Suprapubic skin (tissue), 4 donors: ENCODE measurements at places on chromosomes 5 and 9. TPM values are rescaled to one million over a fixed set of nuclear protein-coding genes. Genes with fewer than 3 reads are reported as not detected.

GRCh38 chr5:90590-91547 is 1.1 kb upstream of the PLEKHG4B start:
- peak; percentile 78 for DNase-seq

Gene SLC6A3
- not detected for total RNA-seq

DNA sequence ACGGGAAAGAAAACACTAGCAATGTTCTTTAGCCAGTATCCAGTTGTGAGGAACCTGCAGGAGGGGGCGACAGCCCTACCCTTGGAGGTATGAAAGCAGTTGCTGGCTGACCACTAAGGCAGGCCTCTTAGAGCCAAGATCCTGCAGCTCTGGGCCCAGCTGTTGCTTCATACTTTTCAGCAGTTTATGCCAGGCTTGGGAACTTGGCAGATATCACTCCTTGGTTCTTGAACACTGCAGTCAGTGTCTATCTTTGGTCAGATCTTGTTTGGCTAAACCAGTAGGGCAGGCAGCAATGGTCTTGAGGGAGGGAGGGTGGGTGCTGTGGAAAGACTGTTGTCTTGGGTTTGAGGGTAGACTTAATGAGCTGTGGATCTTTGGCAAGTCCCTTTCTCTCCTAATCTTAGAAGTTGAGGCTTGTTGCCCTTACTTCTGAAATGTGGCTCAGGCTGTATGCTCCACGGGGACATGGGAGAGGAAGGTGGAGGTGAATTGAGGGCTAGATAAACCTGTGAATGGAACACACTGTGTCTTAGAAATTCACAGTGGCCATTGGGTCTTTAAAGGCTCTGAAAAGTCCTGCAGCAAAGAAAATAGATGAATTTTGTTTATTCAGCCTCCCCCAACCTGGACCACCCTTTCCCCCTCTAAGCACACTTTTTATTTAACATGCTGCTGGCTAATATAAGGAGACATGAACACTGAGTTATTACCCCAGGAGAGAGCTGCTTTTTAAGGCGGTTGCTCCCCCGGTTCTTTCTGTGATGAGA is 37.5 kb downstream of the ZNF618 start:
- DNase-seq: no peak

DNA sequence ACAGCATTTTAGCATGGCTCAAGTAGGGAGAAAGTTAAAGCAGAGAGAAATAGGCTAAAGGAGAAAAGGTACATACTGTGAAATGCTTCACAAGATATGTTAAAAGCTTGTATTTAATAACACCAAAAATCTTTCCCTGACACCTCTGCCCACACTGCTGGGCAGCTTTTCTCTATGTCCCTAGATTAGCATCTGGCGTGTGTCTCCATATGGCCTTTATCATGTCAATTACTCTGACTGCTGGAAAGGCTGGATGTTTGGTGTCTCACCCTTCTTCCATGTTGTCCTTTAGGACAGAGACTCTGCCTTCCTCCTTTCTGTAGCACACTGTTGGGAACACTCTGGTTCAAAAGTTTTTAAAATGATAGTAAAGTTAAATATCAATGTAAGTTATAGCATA is 122.5 kb downstream of the OXCT1 start:
- DNase-seq: no peak

Gene UBTD2
- total RNA-seq: 14.6 TPM

DNA sequence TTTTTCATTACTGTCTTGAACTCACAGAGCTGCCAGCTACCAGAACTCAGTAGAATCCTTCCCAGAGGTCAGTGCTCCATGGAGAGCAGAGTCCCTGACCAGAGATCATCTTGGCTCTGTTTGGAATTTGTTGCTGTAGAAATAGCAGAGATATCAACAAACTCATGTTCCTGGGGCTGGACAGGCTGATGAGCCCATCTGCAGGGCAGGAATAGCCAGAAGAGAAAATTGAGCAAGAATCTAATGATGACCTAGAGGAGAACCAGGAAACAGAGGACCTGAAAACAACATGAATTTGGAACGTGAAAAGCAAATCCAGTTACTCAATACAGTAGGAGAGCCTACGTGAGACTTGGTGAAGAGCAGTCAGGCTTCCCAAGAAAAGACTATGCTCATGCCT is 437.8 kb downstream of the PLK2 start:
- DNase-seq: no peak

- peak; percentile 44 for DNase-seq
Measured at GRCh38 chr9:138044485-138045383, 167.2 kb downstream of the CACNA1B start.

GRCh38 chr5:148011398-148012137 is 52.2 kb upstream of the SPINK5 start:
- DNase-seq: no peak

- DNase-seq: no peak
Measured at GRCh38 chr5:58046371-58046770, 413.5 kb downstream of the PLK2 start.

Gene CARD9
- total RNA-seq: 3.7 TPM

DNA sequence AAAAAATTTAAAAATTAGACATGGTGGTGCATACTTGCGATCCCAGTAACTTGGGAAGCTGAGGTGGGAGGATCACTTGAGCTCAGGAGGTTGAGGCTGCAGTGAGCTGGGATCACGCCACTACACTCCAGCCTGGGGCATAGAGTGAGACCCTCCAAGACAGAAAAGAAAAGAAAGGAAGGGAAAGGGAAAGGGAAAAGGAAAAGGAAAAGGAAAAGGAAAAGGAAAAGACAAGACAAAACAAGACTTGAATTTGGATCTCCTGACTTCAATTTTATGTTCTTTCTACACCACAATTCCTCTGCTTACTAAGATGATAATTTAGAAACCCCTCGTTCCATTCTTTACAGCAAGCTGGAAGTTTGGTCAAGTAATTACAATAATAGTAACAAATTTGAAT is 88.1 kb downstream of the NR6A1 start:
- no peak for DNase-seq

DNA sequence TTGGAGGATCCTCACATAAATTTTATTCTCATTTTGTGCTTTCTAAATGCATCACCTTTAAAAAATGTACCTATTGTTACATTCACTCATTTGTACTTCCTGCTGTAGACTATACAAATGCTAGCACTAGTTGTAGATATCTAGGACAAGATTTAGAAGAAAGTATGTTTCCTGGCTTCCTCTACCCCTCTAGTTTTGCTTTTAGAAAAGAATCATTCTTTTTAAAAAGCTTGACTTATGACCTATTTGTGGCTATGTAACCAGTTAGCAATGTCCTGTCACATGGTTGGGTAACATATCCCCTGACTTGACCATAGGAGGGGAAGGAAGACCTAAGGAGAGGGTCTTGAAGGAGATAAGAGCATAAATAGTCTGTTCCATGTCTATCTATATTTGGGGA is 13.3 kb downstream of the CAMK4 start:
- DNase-seq: no peak

Gene CDH18
- not detected for total RNA-seq

- DNase-seq: no peak
Measured at GRCh38 chr9:117779760-117780159, 75.6 kb downstream of the TLR4 start.

GRCh38 chr5:167743695-167744464 is 547.6 kb upstream of the WWC1 start:
- DNase-seq: no peak

GRCh38 chr9:105328872-105329718 is 84.6 kb downstream of the SLC44A1 start:
- DNase-seq: no peak

DNA sequence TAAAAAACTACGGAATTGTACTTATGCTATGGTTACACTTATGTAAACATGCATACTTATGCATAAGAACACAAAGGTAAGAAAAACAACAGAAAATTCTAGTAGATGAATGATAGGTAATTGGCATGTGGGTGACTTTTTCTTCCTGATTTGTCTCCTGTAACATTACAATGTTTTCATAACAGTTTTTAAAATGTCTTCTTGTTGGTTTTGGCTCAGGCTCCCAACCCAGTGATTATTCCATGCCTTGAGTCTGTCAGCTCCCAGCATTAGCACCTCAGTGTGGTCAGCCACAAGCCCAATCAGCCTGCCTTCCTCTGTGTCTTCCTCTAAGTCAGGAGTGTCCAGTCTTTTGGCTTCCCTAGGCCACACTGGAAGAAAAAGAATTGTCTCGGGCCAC is 7.9 kb upstream of the FOXE1 start:
- no peak for DNase-seq

Gene FGF10
- total RNA-seq: 3.9 TPM

Gene PRUNE2
- 5.6 TPM for total RNA-seq

Gene RETREG1
- 24.7 TPM for total RNA-seq

DNA sequence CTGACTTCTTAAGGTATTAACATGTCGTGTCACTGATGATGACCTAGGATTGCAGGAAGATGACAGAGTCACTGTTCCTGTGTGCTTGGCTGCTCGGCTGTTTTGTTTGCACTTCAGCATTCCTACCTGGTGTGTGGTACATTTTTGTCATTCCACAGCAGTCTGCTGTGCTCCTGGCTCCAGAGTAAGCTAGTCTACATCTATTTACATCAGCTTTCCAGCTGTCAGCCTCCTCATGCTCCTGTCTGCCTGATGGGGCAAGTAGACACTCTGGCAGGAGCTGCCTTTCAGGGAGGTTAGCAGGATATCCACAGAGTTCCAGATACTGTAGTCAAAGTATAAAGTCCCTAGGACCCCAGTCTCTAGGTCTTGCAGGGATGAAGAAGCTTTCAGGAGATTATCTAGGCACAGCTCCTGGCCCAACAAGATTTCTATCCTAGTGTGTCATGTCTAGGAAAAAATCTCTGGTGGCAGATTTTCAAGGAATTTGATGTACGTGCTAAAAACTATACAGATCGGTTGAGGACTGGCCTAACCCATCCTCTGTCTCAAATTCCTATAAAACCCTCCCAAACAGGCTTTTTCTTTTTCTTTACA is 28.4 kb downstream of the RUSC2 start:
- DNase-seq: no peak

Gene GGTA1
- total RNA-seq: 8.6 TPM

Gene TRPM6
- 0.76 TPM for total RNA-seq

DNA sequence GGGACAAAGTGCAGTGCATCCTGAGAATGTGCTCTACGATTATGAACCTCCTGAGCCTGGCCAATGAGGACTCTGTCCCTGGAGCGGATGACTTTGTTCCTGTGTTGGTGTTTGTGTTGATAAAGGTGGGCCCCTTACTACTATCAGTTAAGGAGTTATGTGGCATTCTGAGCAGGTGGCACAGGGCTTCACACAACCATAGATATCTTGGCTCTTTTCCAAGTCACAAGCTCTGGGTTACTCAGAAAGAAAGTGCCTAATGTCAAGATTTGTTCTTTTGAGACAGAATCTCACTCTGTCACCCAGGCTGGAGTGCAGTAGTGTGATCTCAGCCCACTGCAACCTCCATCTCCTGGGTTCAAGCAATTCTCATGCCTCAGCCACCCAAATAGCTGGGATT is 99.0 kb downstream of the GAPVD1 start:
- no peak for DNase-seq
